ENCODE measurements at places on chromosomes 4 and X. TPM values are rescaled to one million over a fixed set of nuclear protein-coding genes. Genes with fewer than 3 reads are reported as not detected.

The GUCY2F gene
- polyA plus RNA-seq, result 0.06 TPM

The GRIPAP1 gene
- polyA plus RNA-seq, result 72.7 TPM

The EOLA1 gene
- polyA plus RNA-seq, result 23.2 TPM

The NLGN4X gene
- 13.0 TPM for polyA plus RNA-seq

The EFHC2 gene
- 10.4 TPM for polyA plus RNA-seq

The IGSF1 gene
- 18.7 TPM for polyA plus RNA-seq

The CXCL8 gene
- polyA plus RNA-seq, result 0.57 TPM

The MUC7 gene
- polyA plus RNA-seq, result 0.34 TPM

The TLR1 gene
- polyA plus RNA-seq, result 4.8 TPM

The TRAM1L1 gene
- polyA plus RNA-seq, result 18.3 TPM

The GSX2 gene
- not detected for polyA plus RNA-seq

The DCAF8L2 gene
- not detected for polyA plus RNA-seq

The DNAAF6 gene
- polyA plus RNA-seq, result 0.15 TPM

- DNase-seq, result no peak
Measured at GRCh38 chrX:73868916-73869315, 305.9 kb downstream of the CHIC1 start.

- DNase-seq, result no peak
Measured at GRCh38 chr4:120855307-120856001, 67.1 kb downstream of the PRDM5 start.

- DNase-seq, result no peak
Measured at GRCh38 chr4:142846729-142847596, 862 bp upstream of the INPP4B start.

GRCh38 chr4:164138521-164138920 lies 615.4 kb upstream of the SMIM31 start:
- DNase-seq, result no peak

DNA sequence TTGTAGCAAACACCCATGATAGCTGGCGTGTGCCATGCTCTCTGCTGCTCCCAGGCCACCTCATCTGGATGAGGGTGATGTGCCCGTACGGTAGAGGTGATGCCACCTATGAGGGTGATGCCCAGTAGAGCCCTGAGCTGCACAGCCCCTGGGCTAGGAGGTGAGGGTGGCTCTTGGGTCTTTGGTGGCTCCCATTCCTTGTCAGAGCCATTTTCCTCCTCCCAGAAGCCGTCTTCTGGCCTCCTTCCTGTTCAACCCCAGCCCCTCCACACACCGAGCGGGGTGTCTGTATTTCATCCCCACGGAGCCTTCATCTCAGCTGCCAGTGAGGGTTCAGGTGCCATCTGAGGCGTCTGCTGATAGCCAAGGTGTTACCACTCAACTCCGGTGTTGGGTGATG lies 12.0 kb upstream of the TNIP2 start:
- no peak for DNase-seq

DNA sequence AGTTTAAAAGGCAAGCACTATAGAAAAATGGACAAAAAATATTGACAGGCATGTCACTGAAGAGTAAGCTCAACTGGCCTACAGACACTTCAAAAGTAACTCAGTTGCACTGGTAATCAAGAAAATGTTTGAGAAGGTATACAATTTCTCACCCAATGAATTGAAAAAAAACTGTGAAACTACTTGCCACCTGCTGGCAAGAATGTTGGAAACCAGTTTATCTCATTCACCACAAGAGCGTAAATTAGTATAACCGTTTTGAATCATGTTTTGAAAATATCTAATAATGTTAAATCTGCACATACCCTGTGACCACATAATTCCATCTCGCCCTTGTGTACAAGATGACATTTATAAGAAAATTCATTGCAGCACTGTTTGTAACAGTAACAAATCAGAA lies 31.7 kb downstream of the TXK start:
- DNase-seq, result no peak

GRCh38 chr4:129369361-129370010 lies 273.5 kb downstream of the C4orf33 start:
- no peak for DNase-seq

GRCh38 chr4:114780205-114780604 lies 181.6 kb downstream of the UGT8 start:
- peak; percentile 9 for DNase-seq

DNA sequence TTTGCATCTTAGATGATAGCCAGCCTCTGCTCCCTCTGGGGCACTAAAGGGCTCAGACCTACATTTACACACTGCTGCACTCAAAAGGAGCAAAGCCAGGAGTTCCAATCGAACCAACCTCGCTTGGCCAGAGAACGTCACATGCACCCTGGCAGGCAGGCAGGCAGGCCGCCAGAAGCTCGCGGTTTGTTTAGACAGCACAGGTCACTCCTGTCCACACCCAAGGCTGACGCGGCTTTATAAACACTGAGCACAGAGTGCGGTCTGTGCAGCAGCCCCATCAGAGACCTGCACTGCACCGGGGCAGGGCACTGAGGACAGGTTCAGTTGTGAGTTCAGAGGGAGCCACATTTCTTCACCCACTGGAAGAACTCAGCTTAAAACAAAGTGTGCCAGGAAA lies 143.9 kb downstream of the BCOR start:
- DNase-seq, result no peak

DNA sequence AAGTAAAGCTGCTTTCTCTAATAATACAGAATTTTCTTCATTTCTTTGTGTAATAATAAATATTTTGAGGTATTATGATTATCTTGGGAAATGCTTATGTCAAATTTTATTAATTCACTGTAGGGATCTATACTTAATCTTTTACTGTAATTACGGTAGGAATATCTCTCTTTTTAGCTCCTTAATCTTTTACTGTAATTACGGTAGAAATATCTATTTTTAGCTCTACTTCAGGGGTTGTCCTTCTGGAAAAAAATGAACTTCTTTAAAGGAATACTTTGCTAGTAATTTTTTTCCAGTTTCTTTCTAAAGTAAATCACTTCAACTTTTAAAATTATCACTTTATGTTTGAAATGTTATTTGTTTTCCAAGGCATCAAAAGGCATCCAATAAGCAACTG lies 2229.4 kb upstream of the AGA start:
- no peak for DNase-seq

DNA sequence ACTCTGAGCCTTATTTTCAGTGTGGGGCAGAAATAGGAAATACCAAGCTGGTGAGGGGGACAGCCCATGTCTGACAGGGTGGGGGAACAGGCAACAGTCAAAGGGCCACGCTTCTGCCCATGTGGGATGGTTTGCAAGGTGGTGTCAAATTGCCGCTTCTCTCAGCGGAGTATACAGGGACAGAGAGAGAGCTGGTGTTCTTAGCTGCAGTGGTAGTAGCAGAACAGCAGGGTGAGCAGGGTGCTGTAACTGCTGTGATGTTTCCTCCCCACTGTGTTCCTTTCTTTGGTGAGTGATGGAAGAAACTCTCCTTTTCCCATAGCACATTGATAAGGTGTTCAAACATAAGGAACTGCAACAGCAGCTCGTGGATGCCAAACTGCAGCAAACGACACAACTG lies 37.9 kb downstream of the RBBP7 start:
- DNase-seq, result no peak

GRCh38 chr4:124331781-124332180 lies 380.8 kb downstream of the ANKRD50 start:
- no peak for DNase-seq

DNA sequence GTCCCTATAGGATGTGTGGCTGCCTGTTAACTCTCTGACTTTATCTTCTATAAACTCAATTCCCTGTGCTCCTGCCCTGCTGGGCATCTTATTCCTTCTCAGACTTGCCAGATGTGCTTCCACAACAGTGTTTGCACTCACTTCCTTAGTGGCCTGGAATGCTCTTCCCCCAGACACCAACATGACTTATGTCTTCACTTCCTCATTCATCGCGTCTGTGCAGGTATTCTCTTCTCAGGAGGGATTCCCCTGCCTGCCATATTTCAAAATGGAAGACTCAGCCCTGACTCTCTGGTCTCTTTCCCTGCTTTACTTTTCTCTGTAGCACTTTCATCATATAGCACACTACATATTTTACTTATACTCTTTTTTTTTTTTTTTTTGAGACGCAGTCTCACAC lies 344.0 kb downstream of the CENPC start:
- no peak for DNase-seq

DNA sequence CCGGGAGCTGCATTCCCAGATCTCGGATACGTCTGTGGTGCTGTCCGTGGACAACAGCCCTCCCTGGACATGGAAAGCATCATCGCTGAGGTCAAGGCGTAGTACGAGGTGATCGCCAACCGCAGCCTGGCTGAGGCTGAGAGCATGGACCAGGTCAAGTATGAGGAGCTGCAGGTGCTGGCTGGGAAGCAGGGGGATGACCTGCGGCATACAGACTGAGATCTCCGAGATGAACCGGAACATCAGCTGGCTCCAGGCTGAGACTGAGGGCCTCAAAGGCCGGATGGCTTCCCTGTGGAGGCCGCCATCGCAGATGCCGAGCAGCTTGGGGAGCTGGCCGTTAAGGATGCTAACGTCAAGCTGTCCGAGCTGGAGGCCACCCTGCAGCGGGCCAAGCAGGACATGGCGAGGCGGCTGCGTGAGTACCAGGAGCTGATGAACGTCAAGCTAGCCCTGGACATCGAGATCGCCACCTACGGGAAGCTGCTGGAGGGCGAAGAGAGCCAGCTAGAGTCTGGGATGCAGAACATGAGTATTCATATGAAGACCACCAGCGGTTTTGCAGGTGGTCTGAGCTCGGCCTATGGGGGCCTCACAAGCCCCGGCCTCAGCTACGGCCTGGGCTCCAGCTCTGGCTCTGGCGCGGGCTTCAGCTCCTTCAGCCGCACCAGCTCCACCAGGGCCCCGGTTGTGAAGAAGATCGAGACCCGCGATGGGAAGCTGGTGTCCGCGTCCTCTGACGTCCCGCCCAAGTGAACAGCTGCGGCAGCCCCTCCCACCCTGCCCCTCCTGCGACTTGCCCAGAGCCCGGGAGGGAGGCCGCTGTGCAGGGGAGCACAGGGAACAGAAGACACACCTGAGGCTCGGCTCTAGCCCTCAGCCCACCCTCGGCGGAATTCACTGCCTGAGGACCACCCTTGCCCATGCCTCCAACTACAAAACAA lies 29.4 kb upstream of the GABRA3 start:
- DNase-seq, result no peak

DNA sequence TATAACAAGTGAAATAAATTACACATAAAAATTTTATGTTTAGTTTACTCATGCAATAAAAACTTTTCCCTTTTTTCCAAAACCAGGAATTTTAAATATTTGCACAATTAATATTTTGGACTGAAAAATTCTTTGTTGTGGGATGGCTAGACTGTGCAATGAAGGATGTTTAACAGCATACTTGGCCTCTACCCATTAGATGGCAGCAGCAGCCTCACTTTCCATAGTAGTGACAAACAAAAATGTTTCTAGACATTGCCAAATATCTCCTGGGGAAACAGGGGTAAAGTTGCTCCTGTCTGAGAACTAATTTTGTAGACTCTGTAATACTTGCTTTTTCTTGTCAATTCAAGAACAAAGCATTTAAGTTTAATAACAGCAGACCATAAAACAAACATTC lies 49.8 kb downstream of the SCLT1 start:
- DNase-seq, result no peak

DNA sequence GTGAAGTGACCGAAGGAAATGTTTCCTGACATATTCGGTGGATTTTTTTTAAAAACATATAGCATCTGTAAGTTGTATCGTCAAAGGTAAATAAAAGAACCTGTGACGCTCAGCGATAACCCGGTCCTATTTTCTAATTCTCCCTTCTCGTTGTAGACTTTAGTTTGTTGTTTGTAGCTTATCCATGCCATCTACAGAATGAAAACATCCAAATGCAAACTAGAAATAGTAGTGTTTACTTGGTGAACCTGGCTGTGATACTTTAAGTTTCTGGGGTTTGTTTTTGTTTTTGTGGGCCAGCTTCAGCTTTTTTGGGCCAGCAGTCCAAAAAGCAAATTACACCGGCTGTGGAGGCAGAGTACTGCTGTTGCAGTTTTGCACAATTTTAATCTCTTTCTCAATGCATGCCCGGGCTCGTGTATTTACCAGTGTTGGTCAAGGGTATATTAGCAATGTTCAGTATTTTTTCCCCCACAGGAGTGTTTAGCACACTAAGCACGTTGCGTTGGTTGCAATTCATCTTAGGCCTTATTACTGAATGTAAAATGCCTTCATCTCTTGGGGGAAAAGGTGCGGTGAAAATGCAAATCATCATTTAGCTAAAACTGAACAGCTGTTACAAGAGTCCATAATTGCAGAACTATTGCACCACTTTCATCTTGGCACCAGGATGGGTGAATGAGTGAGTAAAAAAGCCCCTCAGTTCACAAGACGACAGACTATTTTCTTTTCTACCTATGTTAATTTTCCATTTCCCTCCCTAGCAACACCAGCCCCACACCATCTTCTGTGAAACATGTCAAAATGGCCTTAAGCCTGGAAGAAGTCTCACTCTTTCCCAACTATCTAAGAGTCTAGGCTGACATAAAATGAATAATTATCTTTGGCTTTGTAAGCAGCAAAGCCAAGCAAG lies 1.7 kb upstream of the CNOT6L start:
- peak; percentile 33 for DNase-seq

DNA sequence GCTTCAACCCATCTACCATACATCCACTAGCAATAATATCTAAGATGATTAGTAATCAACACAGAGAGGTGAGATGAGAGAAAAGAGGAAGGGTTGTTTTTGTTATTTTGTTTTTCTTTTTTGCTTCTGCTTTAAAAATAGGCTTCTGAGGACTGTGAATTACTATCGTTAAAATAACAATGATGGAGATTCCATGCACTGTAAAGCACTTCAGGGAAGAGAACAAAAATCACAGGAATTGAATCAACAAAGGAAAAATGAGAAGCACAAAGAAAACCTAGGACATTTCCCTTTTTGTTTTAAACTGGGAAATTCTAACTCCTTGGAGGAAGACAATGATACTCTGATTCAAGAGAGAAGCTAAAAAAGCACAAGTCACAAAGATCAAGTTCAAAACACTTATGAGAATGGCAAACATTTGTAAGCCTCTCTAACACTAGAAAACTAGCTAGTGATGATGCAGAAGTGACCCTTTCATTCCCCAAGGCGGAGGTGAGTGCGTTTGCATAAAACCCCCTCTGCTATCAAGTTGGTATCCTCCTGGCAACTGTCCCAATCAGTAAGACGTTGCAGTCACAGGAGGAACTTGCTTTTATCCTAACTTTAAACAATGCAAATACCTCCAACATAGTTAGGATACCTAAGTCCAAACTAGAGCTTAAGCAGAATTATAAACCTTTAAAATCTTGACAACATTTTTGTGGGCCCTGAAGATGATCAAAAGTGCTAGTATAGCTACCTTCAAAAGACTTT lies 308.5 kb downstream of the CAMK2D start:
- no peak for DNase-seq

GRCh38 chr4:125123570-125124109 lies 191.1 kb upstream of the FAT4 start:
- DNase-seq, result no peak

Data from renal cortex interstitium (tissue), 15 donors.